Germinal center (tissue), 1 donor: ENCODE measurements at places on chromosomes 4 and X.

DNA sequence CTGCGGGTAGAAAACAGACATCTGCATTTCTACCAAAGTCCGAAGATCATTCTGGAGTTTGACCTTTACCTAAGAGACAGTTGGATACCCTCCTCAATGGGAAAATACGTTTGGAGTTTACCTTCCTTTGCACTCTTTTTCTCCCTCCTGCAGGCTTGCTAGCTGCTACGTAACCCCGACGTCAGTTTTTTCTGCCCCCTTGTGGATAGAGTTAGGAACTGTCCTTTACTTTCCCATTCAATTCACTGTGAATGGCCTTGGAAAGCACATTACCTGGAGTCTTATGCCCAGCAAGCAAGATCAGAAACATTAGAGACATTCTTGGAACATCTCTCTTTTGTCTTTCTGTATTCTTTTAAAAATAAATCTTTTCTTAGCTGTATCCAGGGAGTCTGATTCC, 250.7 kb downstream of the NAP1L3 start:
- no peak for DNase-seq

GRCh38 chrX:3950373-3950772, 236.9 kb upstream of the PRKX start:
- no peak for DNase-seq

DNA sequence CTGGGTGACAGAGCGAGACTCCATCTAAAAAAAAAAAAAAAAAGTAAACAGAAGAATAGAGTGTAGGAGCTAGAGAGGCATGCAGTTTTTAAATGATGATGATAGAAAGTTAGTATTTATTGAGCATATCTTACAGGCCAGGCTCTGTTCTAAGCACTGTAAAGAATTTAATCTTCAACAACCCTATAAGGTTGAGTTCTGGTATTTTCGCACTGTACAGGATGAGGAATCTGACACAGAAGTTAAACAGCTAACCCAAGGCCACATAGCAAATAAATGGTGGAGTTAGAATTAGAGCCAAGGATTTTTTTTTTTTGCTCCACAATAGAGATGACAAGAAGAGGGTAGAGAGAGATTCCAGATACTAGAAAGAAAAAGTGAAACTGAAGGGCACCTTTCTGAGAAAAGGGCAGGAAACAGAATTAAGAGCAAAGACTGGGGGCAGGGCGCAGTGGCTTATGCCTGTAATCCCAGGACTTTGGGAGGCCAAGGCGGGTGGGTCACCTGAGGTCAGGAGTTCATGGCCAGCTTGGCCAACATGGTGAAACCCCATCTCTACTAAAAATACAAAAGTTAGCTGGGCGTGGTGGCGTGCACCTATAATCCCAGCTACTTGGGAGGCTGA, 56.1 kb downstream of the KLHL5 start:
- no peak for DNase-seq

GRCh38 chr4:48432017-48432416, 51.1 kb upstream of the SLC10A4 start:
- DNase-seq: no peak

- DNase-seq: no peak
These were observed 44.7 kb downstream of the MAGEB17 start for GRCh38 chrX:16212024-16212423.

DNA sequence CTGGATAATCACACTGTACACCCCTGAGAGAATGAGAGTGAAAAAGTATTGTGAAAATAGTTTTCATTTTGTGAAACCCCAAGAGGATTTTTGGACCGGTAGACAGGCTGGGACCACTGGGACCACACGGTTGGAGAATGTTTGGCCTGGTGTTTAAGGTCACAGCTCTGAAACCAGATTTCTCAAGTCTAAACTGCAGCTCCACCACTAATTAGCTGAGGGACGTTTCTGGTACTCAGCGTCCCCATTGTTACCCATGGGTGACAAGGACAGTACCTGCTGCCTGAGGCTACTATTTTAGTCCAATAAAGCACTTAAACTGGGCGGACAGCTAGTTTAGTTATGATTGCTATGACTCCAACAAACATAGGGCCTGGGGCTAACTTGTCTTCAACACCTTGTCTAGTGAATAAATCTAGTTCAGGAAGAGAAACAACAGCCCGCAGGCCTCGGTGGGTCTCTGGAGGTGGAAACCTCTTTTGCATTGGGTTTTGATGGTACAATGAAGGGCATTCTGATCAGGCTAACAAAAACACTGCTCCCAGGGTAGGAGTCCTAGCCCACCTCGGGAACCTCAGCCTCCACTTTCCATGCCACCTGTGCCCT, 509 bp upstream of the USP11 start:
- no peak for DNase-seq

- no peak for DNase-seq
These were observed 464.4 kb downstream of the TRIML1 start for GRCh38 chr4:188603646-188604045.

DNA sequence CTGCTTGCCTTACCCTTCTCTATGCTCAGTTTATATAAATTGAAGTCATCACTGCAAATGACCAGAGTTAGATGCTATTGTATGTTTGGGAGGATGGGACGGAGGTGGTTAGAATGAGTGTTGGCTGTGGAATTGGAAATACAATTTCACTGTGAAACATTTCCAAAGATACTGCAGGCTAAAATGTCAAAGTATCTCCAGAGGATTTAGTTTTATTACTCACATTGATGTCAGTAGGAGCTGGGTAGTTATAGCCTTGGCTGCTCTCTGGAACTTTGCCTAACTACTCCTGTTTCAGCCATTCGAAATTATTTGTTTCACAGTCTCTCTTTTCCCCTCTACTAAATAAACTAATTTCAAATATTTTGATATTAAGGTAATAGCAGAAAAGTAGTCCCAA, 92.6 kb upstream of the PPP3CA start:
- DNase-seq: no peak

DNA sequence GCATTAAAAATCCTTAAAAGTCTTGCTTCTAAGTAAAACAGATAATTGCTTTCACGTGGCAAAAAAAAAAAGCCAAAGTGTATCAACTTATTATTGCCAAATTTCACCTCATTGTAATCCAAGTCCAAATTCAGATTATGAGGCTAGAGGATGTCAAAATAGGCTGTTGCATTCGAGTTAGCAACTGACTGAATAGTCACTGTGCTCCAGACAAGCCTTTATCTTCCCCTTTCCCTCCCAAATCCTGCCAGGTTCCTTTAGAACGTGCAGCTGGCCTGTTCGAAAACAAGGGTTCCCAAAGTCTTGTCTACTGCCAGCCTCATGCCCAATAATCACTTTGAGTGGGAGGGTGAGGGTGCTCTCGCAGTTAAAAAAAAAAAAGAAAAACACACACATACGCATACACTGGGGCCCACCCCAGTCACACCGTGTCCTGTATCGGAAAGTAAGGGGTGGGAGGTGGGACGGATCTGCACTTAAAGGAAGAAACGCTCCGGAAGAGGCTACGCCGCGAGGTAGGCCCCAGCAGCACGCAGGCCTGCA, 603 bp downstream of the MAD2L1 start:
- DNase-seq: no peak

GRCh38 chr4:44368413-44369167, 80.0 kb downstream of the KCTD8 start:
- no peak for DNase-seq

DNA sequence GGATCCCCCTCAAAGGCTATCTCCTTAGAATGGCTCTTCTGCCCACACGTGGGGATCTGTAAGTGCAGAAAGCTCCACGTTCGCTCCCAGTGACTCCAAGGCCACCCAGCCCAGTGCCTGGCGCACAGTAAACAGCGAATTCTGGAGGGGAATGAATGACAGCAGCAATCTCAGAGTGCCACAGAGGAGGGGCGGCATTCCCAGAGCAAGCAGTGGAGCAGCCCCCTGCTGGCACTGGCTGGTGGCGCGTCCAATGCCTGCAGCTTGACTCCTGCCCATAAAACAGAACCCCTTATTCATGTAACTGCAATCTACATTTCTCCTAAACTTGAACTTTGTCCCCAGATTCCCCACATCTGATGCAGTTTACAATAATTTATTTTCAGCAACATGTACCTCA, 6.9 kb upstream of the HELT start:
- DNase-seq: no peak
